Inflammatory macrophage (primary cell): ENCODE measurements at places on chromosomes 4 and X.

- no peak for DNase-seq
These were observed 14.3 kb downstream of the ARMCX1 start for GRCh38 chrX:101564651-101565050.

DNA sequence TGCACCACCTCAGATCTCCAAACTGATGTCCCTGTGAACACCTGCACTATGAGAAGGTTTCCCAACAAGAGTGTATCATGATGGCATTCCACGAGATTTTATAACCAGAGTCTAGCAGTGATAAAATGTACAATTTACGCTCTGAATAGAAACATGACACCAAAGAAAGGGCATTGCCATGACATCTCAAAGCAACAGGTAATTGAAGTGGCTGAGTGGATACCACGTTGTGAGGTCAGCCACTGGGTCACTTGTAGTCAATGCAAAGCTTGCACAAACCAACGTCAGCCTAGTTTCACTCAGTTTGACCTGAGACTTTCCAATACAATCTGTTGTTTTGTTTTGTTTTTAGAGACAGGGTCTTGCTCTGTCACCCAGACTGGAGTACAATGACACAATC lies 15.0 kb upstream of the SLC25A5 start:
- no peak for DNase-seq

DNA sequence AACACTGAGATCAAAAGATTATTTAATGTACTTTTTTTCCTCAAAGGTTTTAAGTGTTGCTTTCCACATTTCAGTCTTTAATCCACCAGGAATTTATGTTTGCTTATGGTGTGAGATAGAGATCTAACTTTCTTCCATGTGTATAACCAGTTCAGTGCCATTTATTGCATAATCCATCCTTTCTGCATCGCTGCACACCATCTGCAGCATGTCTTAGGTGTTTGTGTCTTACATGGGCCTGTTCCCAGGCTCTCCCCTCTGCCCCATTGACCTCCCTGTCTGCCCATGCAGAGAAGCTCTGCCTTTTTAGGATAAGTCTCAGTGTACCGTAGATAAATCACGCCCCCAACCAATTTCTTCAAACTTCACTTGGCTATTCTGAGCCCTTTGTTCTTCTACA lies 30.3 kb downstream of the NSDHL start:
- no peak for DNase-seq

DNA sequence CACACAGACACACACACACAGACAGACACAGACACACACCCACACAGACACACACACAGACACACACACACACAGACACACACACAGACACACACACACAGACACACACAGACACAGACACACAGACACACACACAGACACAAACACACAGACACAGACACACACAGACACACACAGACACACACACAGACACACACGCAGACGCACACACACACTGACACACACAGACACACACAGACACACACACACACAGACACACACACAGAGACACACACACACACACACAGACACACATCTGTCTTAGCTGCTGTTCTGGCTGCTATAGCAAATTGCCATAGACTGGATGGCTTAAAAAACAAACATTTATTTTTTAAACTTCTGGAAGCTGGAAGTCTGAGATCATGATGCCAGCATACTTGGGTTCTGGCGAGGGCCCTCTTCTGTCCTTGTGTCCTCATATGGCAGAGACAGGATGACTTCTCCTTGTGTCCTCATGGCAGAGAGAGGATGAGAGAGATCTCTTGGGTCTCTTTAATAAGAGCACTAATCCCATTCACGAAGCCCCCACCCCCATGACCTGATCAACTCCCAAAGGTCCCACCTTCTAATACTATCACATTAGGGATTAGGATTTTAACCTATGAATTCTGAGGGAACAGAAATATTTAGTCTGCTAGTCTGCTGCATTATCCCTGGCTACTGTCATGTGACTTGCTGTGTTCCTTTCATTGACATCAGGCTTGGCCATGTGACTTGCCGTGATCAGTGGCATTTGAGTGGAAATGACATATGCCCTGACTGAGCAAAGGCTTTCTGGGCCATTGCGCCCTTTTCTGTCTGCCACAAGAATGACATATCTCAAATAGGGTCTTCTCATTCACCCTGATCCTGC lies 32.7 kb upstream of the RASGEF1B start:
- DNase-seq = peak; percentile 87

GRCh38 chrX:19958552-19959486 lies 32.0 kb downstream of the BCLAF3 start:
- DNase-seq = no peak

DNA sequence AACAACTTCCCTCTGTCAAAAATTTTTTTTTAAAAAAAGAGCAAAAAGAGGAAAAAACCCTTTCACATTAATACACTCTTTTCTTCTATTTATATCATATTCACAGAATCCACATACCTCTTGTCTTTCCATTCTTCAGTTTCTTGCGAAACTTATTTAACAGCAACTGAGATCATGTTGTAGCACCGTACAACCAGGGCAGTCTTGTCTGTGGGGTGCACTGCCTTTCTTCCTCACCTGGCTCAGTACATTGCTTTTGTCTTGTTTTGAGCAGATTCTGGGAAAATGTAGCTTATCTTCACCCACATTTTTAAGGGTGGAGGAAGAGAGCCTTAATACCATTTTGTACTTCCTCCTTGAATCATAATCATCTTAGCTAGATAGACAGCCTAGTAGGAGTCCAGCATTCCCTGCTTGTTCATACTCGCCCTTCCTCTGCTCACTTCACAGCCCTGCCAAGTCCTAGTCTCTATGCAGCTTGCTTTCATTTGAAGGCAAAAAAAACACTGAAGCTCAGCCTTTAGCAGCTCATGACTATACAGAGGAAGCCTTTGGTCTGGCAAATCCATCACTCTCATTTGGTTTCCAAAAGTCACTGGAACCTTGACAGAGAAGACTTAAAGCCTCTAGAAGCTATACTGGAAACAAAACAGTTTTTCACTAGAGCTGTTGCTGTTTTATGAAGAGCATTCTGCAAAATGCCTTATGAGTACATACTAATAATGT lies 140.6 kb upstream of the BANK1 start:
- DNase-seq = no peak

DNA sequence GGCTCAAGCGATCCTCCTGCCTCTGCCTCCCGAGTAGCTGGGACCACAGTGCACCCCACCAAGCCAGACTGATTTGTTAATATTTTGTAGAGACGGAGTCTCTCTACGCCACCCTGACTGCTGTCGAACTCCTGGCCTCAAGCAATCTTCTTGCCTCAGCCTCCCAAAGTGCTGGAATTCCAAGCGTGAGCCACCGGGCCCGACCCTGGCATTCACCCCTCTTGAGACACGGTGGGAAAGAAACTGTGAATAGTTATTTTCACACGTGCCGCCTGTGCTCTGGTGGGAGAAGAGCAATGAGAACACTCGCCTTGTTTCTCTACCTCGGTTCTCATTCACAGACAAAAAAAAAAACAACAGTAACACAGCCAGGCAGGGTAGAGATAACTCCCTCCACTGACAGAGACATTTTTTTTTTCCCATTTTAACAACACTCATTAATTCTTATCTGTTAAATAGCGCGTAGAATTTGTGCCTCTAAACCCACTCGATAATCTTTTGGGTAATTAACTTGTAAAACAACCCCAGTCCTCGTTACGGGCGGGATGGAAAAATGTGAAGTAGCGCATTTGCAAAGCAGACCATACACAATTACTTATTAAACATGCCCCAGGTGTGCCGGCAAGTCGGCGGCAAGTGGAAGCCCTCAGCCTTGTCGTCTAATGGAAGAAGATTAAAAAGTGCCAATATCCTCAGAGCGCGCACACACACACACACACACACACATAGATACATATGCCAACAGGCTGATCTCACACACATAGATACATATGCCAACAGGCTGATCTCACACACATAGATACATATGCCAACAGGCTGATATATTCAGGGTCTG lies 103.3 kb downstream of the DHRSX start:
- DNase-seq = no peak

GRCh38 chrX:38807873-38808272 lies 6.6 kb downstream of the MID1IP1 start:
- no peak for DNase-seq

- no peak for DNase-seq
These were observed 1607.0 kb downstream of the RPA4 start for GRCh38 chrX:98490670-98491069.

- no peak for DNase-seq
These were observed 167.9 kb upstream of the ZFP42 start for GRCh38 chr4:187827631-187828030.

- no peak for DNase-seq
These were observed at the start of gene PPP1R3F for GRCh38 chrX:49269767-49270248. TSS of gene PPP1R3F (plus strand) at chrX:49269793. CDS start at chrX:49269870, 77 bp downstream.

DNA sequence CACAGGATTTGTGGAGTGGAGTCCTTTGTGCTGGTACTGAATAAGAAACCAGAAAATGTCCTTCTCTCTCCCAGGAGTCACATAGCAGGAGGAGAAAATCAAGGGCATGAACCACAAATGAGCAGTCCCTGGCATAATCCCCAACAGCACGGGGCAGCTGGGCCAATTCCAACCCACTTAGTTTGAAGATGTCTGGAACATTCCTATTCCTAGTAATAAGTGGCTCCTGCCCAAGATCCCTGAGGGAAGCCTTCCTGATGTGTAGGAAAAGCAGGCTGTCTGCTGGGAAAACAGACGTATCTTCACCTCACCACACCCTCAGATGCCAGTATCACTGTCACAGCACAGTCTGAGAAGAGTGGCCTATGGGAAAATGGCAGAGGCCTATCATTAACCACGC lies 182.8 kb upstream of the MAP3K15 start:
- DNase-seq = no peak

GRCh38 chr4:100895556-100896197 lies 377.9 kb upstream of the EMCN start:
- DNase-seq = peak; percentile 4

DNA sequence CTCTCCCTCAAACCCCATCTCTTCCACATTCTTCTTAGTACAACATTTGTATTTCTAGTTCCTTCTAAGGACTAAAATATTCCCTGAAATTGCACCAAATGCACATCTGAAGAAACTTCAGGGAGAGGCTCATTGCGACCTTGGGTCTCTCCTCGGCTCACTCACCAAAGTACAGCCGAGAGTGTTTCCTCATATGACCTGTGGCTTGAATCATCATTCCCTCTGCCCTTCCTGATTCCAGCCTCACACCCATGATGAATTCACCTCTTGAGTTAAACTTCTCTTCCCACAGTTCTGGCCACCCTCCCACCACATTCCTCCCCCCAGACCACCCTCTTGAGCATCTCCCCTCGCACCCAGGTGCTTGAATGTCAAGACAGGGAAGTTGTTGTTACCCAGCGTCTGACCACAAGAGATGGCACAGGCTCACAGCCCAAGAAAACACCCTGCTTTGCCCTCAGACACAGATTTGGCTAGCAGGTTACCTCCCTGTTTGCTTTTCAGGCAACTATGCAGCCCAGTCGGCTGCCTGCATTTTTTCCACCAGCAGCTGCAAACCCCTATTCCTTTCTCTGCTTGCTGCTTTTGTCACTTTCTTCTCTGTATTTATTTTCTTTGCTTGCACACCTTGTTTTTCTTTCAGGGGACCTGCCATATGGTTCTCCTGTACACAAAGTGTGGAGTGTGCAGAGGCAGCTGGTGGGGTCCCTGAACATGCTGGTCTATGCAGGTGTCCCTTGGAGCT lies 214.8 kb downstream of the SPATA18 start:
- DNase-seq = no peak

DNA sequence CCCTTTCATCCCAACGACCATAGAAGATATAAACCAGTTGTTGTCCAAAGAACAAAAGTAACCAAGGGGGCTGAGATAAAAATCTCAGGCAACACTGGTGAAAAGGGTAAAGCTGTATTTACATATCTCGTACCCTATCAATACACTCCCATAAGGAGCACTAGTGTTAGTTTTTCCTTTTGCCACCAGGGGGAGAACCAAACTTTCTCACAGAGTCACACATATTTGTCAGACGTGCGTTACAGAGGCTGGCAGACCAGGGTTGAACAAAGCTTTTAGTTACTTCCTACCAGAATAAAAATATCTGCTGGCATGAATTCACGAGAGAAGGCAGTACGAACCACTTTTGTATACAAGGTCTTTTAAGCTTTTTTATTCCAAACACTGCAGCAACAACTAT lies 88.3 kb downstream of the AMELX start:
- peak; percentile 61 for DNase-seq

DNA sequence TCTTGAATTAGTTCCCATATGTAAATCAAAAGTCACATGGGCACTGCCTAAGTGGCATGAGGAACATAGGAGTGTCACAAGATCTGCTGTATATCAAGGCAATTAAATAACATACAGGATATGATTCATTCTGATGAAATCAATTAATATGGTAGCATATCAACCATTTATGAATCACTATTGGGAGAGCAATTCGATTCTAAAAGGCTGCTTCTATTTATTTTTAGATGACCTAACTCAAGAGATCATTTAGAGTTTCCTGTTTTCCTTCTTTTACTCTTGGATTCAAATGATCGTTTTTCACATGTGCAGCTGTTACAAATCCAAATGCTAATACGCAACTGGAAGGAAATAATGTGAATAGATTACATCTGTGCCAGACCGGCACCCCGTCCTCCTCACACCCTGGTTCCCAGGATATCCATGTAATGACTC lies 81.9 kb downstream of the HCCS start:
- DNase-seq = peak; percentile 9

DNA sequence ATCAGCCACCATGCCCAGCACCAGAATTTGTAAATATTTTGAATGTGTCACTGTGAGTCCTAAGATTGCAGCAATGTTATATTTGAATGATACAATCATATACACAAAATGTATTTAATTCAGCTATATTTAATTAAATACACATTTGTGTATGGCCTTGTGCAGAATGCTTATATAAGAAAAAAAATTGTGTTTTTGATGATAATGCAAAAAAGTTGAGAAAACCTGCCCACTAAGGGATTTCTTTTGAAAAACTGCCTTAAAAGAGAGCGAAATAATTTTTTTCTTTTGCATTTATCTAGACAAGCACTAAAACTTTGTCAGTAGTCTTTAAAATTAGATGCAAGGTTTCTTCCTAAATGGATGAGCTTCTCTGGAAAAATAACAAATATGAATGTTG lies 68.1 kb upstream of the OTUD4 start:
- DNase-seq = no peak

DNA sequence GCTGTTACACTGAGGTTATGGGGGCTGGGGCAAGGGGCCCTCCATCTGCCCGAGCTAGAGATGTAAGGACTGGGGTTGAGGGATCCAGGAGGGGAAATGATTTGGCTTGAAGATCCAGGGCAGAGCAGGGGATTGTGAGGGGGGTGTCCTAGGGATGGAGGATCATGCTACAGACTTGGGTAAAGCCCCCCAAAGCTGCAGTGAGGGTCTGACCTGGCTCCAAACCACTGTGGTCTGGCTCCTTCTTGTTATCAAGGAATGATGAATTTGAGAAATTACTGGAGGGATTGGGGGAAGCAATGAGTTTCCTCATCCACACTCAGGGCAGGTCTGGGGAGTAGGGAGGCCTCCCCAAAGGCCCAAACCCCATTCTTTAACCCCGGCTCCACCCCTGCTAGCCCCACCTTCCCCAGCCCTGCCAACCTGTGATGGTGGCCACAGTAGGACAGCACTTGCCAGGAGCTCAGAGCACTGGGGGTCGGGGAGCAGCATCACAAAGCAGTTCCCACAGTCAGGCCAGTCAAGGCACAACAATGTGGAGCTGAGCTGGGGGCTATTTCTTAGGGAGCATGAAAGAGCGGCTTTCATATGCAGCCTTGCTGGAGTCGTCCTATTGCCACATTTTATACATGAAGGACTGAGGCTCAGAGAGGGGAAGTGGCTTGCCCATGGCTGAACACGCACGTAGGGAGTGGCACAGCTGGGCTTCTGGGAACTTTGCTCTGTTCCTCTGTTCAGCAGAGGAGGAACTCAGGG lies 165.5 kb downstream of the EFNB1 start:
- DNase-seq = peak; percentile 66
